ENCODE measurements at places on chromosomes 4 and X.

DNA sequence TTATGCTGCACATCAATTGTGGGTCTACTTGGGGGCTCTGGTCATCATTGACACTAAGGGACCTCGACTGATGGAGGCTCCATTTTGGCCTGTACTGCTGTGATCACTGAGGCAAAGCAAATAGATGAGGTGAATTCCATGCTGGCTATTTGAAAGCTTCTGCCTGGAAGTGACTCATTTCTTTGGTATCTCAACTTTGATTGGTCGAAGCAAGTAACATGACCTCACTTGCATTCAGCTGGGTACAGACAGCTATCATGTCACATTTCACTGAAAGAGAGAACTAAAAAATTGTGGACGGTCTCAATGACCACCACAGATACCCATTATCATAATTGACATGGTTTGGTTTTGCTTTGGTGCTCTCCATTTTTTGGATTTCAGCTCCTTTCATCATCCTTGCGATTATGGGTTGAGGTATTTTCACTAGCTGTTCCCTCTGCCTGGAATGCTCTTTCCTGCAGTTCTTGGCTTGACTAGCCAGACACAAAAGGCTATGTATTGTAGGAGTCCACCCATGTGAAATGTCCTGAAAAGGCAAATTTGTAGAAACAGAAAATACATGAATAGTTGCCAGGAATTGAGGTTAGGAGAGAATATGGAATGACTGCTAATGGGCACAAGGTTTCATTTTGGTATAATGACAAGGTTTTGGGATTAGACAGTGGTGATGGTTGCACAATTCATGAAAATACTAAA, 369.2 kb upstream of the LCORL start:
- DNase-seq, result no peak

GRCh38 chr4:2411786-2412510, 6.5 kb downstream of the ZFYVE28 start:
- DNase-seq, result no peak

- no peak for DNase-seq
These were observed 16.0 kb downstream of the SLC9B2 start for GRCh38 chr4:103060453-103061148.

GRCh38 chr4:120874792-120875774, 47.4 kb downstream of the PRDM5 start:
- DNase-seq, result no peak

- no peak for DNase-seq
These were observed 849.6 kb upstream of the POU3F4 start for GRCh38 chrX:82658492-82658891.

- no peak for DNase-seq
These were observed 756 bp downstream of the PABPC5 start for GRCh38 chrX:91435395-91435794.

DNA sequence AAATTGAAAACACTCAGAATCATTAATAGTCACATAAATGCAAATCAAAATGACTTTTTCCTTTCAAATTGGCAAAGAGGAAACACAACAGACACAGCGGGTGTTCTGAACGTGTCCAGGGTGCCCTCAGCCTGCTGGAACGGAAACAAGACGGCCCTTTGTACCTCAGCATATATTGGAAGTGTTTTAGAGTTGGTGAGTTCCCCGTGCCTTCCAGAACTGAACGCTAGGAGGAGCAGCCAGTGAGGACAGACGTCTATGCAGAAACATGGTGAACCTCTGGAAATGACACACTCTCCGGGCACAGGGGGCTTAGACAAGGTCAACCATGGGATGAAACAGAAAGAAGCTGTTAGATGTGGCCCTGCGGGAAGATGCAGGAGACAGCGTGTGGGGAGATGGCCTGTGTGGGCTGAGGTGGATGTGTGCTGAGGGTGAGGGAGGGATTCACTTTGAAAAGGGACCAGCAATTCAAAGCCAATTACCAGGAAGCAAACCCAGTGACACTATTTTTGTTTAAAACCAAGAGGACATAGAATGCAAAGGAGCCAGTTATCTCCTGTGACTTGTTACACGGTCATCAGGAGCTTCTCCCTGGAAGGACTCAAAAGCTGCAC, 40.4 kb downstream of the RNF212 start:
- no peak for DNase-seq

- no peak for DNase-seq
These were observed 137.2 kb upstream of the PGRMC2 start for GRCh38 chr4:128424527-128425497.

- no peak for DNase-seq
These were observed 504.3 kb downstream of the FAM133A start for GRCh38 chrX:94178145-94178788.

DNA sequence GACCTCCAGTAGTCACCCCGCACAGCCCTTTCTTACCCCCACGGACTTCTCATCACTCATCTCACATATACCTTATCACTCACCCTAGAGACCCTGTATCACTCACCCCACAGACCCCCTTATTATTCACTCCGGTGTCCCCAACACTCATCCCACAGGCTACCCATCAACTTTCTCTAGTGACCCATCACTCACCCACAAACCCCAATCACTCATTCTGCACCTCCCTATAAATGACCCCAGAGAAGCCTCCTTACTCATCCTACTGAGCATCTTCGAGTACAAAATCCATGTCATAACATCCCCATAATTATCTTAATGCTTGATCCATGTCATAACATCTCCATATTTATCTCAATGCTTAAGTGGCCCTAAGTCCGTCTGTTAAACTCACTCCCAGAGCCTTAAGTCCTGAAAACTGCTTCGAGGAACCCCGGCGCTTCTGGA, 934 bp downstream of the ZNF41 start:
- DNase-seq, result no peak

GRCh38 chrX:13212191-13212651, 107.6 kb downstream of the ATXN3L start:
- DNase-seq, result no peak

- DNase-seq, result no peak
These were observed 115.7 kb upstream of the GPC4 start for GRCh38 chrX:133530960-133531359.

- DNase-seq, result no peak
These were observed 315.7 kb downstream of the FBXW7 start for GRCh38 chr4:152220201-152220666.

DNA sequence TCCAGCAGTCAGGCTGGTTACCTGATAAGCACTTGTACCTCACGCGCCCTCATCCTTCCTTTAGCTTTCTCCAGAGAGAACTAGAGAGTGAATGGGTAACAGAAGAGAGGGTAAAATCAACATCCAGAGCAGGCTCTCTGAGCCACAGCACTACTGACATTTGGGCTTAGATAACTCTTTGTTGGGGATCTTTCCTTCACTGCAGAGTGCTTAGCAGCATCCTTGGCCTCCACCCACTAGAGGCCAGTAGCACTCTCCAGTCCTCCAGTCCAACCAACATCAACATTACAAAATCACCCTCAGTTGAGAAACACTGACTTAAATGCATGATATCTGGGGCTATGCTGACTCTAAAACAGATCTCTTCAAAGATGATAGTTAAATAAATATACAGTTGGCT, 220.7 kb downstream of the TACR3 start:
- no peak for DNase-seq

GRCh38 chrX:47272013-47272408, 39.2 kb downstream of the USP11 start:
- no peak for DNase-seq

- no peak for DNase-seq
These were observed 151.4 kb downstream of the CPEB2 start for GRCh38 chr4:15153662-15154061.

- DNase-seq, result no peak
These were observed 116.8 kb upstream of the KIT start for GRCh38 chr4:54540931-54541330.

GRCh38 chr4:41538887-41539498, 1.0 kb downstream of the LIMCH1 start:
- DNase-seq, result peak; percentile 23

All from kidney (tissue), 22 donors.